Caki2 (cell line): ENCODE measurements at places on chromosomes 12 and 14. TPM values are rescaled to one million over a fixed set of nuclear protein-coding genes. Genes with fewer than 3 reads are reported as not detected.

Gene EMC9
- total RNA-seq, result 12.8 and 23.0 TPM in 2 replicates

Gene CEP170B
- 6.7 and 9.8 TPM in 2 replicates for total RNA-seq

Gene CARMIL3
- 0.26 TPM in 1 of 2 replicates, not detected in the other for total RNA-seq

Gene FGF6
- not detected in 2 replicates for total RNA-seq

GRCh38 chr14:22598099-22598895 lies at the start of gene ABHD4:
Gene ABHD4, plus strand, starts transcription at chr14:22598300. Its CDS starts 7 bp downstream, at chr14:22598307.
- peak; percentile 66 for DNase-seq

GRCh38 chr14:103867020-103867419 lies 19.6 kb upstream of the PPP1R13B start:
- no peak for DNase-seq

DNA sequence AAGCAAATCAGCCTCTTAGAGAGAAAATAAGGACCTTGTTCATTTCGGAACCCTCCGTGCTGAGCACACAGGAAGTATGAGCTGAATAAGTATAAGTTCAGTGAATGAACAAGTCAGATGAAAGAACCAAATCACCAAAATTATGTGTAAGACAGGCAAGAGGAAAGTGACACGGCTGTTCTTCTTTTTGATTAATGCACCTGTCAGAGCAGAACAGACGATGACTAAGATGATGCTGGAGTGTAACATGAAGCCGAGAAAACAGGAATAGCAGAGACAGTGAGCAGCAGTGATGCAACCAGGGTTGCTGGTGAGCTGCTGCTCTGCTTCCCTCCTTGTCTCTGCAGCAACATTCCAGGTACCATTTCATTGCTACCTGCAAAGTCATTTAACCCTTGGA lies 861.1 kb downstream of the GALC start:
- peak; percentile 47 for DNase-seq

GRCh38 chr12:2613326-2614073 lies 181.3 kb upstream of the FKBP4 start:
- peak; percentile 85 for DNase-seq

- DNase-seq, result no peak
Measured at GRCh38 chr12:54038871-54039414, 6.1 kb downstream of the HOXC5 start.
